ENCODE measurements at places on chromosomes 7 and 10.
A peak's percentile ranks its signal among the peaks of the same experiment; 100 is the strongest.

DNA sequence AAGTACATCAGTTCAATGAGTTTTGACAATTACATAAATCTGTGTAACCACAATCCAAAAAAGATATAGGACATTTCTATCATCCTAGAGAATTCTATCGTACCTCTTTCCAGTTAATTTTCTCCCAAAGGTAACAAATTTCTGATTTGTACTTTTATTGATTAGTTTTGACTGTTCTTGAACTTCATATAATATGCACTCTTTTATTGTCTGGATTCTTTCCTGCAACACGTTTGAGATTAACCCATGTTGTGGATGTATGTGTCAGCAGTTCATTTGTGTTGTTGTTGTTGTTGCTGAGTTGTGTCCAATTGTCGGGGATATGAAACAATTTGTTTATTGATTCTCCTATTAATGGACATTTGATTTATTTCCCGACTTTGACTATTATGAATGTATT is 145.9 kb upstream of the WDR11 start:
- no peak for DNase-seq

DNA sequence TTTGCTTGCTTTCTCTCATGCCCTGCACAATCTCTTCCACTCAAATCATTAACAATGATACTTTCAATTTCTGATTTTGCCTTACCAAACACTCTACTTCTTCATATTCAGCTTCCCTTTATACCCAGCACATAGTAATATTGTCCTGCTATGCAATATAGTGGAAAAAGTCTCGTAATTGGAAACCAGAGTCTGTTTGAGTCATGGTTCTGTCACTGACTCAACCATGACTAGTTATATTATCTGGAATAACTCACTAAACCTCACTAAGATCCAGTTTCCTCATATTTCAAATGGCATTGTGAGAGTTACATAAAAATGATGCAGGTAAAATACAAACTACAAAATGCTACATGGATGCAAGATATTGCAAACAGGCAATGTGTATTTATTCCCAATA is 98.5 kb upstream of the LRRTM3 start:
- DNase-seq: no peak

- DNase-seq: no peak
Observed at GRCh38 chr7:138958391-138958956, 22.7 kb downstream of the KIAA1549 start.

GRCh38 chr10:58837826-58838225 is 325.2 kb downstream of the BICC1 start:
- no peak for DNase-seq

DNA sequence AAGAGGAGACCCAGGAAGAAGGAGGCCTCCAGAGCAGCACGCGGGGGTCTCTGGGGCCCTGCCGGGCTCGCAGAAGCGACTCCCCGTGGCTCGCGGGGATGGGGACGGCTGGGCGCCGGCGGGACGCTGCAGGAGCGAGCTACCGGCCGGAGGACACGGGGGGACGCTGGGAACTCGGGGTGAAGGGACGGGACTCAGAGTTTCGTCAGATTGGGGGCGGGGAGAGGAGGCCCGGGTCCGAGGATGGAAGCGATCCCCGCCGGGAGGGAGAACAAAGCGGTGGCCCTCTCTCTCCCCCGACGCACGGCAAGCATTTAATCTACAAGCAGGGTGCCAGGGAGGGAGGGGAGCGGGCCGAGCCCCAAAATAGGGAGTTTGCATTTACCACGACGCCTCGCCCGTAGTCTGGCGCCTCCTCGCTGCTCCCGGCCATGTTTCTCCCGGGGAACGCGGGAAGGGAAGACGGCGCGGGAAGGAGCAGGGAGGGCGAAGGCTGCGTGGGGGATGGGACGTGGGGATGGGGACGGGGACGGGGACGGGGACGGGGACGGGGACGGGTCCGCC is at the start of gene PRTFDC1:
TSS of gene PRTFDC1 (minus strand) at position 464 of the 564 bp plus-strand sequence. CDS start at position 433, 31 bp downstream.
- DNase-seq: peak; percentile 12

- no peak for DNase-seq
Observed at GRCh38 chr7:81433692-81434331, 336.0 kb downstream of the HGF start.

- no peak for DNase-seq
Observed at GRCh38 chr10:123382491-123382890, 228.3 kb downstream of the BUB3 start.

- DNase-seq: no peak
Observed at GRCh38 chr7:152363798-152364197, 72.0 kb downstream of the KMT2C start.

Data from CD4-positive, alpha-beta T cell treated with Interleukin-15 for 4 hours (primary cell).